ENCODE measurements at places on chromosomes 1 and 21.

- no peak for DNase-seq
These were observed 2.3 kb downstream of the ATAD3C start for GRCh38 chr1:1451696-1452364.

GRCh38 chr1:208219659-208220282, 24.4 kb downstream of the PLXNA2 start:
- peak; percentile 70 for DNase-seq

- no peak for DNase-seq
These were observed 107.5 kb downstream of the MRPS6 start for GRCh38 chr21:34180826-34181359.

GRCh38 chr21:36773117-36773516, 74.2 kb downstream of the SIM2 start:
- DNase-seq: peak; percentile 70

GRCh38 chr1:55168353-55168752, 46.8 kb downstream of the USP24 start:
- DNase-seq: no peak

GRCh38 chr1:151692226-151692625, 24.4 kb downstream of the CELF3 start:
- no peak for DNase-seq

DNA sequence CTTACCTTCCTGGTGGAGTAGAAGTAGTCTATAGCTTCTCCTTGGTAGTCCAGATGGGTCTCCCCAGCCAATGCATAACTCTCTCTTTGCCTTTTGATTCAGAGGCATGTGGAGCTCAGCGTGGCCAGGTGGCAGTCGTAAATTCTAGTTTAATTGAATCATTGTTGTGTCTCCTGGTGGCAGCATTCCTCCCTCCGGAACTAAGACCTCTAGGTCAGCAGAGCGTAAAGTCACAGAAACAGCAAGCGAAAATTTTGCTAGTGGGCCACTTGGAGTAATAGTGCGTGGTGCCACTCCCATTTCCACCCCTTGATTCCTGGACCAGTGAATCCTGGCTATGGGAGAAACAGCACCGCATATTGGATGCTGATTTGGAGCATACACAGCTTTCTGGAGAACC, 3.9 kb upstream of the TMPRSS2 start:
- no peak for DNase-seq

DNA sequence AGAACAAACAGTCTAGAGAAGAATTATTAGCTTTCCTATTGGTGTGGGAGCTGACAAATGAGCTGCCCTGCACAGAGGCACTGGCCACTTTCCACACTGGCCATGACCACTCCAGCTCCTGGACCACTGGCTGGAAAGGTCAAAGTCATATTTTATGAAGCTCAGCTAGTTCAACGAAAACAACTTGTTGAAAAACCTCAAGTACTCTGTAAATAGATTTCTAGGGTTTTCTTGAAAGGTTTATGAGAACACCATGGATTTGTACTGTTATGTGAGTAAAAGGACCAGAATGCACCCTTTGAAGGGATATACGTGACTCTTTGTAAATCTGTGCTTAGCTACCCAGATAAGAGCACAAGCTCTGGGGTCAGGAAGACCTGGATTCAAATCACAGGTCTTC, 54.5 kb upstream of the FGGY start:
- no peak for DNase-seq

DNA sequence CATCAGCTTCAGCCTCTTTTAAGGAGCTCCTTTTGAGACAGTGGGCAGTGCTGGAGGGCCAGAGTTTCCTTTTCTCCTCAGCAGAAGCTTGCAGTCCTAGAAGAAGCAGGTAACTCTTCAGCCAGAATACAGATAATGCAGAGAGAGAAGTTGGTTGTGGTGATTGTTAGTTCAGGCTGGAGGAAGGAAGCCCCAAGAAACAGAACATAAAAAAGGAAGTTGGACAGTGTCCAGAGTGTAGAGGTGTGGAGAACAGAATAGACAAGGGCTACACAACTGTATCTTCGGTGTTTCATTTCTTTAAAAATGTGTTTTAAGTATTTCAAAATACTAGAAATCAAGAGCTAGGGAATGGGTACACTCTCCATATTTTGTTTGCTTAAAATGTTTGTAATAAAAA, 6.4 kb upstream of the TACSTD2 start:
- DNase-seq: no peak

DNA sequence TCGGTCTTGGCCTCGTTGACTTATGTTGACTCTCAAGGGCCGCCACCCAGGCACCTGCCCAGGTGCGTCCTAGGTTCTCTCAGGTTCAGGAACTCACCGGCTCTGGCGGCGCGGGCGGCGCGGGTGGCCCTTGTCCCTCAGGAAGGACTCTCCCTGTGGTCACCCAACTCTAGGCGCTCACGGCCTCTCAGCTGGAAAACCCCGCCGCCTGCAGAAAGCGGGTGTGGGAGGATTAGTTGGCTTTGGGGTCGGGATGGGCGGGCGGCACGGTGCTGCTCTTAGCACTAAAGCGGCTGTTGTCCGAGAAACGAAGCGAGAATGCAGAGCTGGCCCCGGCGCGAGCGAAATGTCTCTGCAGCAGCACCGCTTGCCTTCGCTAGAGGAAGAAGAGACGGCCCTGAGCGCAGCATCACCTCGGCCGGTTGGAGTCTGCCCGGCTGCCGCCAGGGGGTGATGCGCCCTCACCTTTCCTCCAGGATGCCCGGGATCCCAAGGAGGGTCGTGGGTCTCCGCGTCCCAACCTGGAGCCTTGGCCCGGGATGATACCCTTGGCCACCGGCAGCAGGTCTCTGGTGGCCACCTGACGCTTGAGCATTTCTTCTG, 8.1 kb upstream of the TADA1 start:
- DNase-seq: peak; percentile 65

DNA sequence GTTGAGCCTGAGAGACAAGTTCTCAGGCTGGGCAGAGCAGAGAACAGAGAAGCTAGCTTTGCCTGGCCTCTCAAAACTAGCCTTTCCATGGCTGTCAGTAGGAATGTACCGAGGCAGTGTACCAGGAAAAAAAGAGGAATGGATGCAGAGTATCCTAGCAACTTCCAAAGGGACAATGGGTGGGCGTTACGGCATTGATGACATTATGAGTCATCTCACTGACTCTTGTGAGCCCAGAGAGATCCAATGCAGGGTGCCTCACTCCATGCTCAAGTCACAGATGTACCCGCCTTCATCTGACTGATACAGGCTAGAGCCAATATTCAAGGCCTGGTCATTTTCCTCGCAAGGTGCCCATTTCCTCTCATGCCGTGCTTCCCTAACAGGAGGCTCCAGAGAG, 51.4 kb upstream of the C8B start:
- no peak for DNase-seq

DNA sequence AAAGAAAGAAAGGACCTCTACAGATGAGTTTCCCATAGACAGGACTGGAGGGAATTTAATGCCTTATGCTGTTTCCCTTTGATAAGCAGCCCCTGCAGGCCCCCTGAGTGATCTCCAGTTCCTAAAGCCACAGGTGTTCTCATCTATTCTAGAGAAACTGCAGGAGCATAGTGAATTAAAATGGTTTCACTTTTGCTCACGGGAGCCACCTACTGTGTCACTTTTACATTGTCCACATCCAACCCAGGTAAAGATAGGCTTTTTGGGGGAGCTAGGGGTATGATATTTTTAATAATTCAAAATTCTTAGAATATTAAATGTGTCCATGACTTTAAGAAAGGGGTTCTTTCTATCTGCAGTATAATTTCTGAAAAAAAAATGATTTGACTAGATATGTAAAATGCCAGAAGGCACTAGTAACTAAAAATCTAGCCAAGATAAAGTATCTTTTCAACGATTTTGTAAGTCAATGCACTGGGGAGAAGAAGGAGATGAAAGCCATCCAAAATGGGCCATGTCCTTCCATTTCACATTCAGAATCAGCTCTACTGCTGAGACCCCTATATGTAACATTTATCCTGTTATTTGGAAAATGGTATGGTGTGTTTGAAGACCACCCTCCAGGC, 267.3 kb upstream of the DUSP10 start:
- no peak for DNase-seq

GRCh38 chr1:86147755-86148154, 8.8 kb downstream of the COL24A1 start:
- DNase-seq: no peak

- no peak for DNase-seq
These were observed 76.3 kb downstream of the NPHP4 start for GRCh38 chr1:5915587-5916571.

DNA sequence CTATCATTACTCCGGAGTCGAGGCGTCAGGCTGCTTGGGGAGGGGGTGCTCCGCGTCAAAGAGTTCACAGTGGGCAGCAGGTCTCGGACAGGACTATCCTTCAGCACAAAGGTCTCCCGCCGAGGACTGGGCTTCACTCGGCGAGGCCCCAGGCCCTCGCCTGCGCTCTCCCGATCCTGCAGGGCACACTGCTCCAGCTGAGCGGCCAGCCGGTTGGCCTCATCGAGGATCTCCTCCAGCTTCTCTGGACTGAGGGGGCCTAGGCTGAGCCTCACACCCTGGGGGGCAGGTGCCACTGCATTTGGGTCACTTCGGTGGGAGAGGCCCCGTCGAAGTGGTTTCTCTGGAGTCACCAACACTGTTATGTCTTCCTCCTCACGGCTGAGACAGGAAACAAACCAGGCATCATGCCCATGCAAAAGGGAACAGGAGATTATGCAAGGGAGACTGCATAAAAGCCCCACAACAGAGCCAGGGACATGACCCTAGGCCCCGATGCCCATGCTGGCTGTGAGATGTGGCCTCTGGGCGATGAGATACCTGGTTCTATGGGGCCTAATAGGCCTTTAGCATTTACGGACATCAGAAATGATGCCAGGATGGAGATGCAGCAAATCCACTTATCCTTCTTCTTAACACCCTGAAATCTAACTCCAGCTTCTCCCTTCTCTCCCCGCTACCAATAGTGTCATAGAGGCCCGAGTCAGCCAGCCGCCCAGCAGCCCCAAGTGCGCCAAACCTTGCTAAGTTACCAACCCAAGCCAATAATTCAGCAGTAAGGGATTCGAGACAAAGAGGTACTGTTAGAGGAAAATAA, 1.1 kb downstream of the PSRC1 start:
- DNase-seq: no peak

DNA sequence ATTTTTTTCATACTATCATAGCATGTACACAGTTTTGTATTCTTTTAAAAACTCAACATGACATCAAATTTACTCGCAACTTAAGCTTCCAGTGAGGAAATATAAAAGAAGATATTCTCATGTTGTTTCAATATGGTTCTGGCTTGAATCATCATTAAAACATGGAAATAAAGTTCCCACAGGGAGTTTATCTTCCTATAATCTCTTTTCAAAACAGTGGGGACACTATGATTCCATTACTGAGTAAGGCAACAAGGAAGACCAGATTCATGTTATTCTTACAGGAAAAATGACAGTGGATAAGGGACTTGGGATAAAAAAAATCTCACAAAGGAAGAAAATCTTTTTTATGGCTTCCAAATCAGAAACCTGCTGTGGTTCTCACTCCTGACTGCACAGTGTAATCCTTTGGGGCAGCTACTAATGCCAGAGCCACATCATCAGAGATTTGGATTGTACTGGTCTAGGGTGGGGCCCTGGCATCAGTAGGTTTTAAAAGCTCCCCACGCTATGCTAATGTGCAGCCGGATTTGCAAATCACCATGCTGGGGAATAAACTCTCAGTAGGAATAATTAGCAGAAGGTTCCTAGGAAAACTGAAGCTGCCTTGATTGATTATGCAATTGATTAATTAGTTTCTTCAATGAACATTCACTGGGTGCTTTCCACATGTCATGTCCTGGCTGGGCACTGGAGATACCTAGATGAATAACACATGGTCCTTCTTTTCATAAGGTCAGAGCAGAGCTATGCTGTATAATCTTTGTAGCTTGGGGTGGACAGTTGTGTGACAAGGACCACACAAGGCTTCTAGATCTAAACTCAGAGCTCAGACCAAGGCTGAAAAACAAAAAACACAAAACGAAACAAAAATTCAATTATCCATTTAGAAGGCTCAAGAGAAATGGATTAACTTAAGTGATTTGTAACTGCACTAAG, 71.1 kb upstream of the C8B start:
- DNase-seq: no peak

GRCh38 chr1:110159168-110159567, 8.9 kb downstream of the SLC6A17 start:
- DNase-seq: no peak

GRCh38 chr1:36085126-36085525, 1.2 kb downstream of the TEKT2 start:
- DNase-seq: no peak

GRCh38 chr1:9798236-9799130, 25.3 kb downstream of the CLSTN1 start:
- DNase-seq: no peak

DNA sequence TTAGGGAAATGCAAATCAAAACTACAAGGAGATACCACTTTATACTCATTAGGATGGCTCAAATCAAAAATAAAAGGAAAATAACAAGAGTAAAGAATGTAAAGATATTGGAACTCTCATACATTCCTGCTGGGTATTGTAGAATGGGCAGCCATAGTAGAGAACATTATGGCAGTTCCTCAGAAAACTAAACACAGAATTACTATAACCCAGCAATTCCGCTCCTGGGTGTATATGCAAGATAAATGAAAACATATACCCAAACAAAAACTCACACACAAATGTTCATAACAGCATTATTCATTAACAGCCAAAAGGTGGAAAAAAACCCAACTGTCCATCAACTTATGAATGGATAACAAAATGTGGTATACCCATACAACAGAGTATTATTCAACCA, 11.4 kb downstream of the BEND5 start:
- no peak for DNase-seq

DNA sequence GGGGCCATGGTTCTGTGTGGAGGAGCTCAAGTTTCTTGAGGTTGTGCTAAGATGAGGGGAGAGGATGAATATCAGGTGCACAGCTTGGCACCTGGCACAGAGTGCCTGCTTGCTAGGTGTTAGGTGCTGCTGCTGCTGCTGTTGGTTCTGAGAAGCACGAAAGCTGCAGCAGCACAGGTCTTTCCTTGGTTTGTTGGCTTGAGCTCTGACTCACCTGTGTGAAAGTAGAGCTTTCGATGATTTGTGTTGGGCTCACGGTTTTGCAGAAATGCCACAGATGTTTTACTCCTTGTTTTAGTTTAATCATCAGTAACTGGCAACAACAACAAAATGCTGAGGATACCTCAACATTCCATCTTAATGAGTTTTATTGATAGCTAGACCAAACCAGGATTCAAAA, 221.6 kb downstream of the BRINP2 start:
- DNase-seq: no peak

DNA sequence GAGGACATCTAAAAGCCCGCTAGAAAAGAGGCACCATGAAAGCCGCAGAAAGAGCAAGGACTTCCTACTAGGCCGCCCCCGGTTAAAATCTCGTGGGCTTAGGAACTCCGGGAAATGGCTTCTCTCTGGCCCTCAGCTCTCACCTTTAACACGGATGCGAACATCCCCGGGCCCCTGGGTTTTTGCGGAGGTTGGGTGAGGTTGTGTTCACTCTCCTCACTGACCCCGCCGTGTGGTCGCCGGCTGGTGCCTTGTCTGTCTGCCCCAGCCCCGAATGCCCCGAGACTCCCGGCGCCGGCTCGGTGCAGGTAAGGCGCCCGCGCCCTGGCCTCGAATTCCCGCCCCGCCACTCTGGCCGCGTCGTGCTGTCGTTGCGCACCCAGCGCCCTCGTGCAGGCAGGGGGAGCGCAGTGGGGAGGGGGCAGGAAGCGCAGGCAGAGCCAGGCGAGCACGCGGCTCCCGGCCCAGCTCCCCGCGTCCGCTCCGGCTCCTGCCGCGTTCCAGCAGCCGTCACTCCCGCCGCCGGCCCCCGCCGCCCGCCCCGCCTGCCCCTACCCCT, at the start of gene SHISAL2A:
SHISAL2A (plus strand) TSS at position 437 of the 559 bp plus-strand sequence. CDS start 326 bp downstream, outside the sequence.
- DNase-seq: no peak

All from right hindlimb (tissue), 1 donor.